ENCODE measurements at places on chromosomes 5 and 9. TPM values are rescaled to one million over a fixed set of nuclear protein-coding genes. Genes with fewer than 3 reads are reported as not detected.

NDUFS6 gene
- total RNA-seq, result 123 TPM

DOCK8 gene
- total RNA-seq, result 24.3 TPM

BTNL3 gene
- total RNA-seq, result not detected

PCDHGC5 gene
- 3.2 TPM for total RNA-seq

CMYA5 gene
- 1,235 TPM for total RNA-seq

TIGD6 gene
- 2.9 TPM for total RNA-seq

PTPRD gene
- total RNA-seq, result 25.2 TPM

GLT6D1 gene
- total RNA-seq, result not detected

WDR31 gene
- 13.6 TPM for total RNA-seq

IRX2 gene
- 1.00 TPM for total RNA-seq

UAP1L1 gene
- 6.0 TPM for total RNA-seq

DNA sequence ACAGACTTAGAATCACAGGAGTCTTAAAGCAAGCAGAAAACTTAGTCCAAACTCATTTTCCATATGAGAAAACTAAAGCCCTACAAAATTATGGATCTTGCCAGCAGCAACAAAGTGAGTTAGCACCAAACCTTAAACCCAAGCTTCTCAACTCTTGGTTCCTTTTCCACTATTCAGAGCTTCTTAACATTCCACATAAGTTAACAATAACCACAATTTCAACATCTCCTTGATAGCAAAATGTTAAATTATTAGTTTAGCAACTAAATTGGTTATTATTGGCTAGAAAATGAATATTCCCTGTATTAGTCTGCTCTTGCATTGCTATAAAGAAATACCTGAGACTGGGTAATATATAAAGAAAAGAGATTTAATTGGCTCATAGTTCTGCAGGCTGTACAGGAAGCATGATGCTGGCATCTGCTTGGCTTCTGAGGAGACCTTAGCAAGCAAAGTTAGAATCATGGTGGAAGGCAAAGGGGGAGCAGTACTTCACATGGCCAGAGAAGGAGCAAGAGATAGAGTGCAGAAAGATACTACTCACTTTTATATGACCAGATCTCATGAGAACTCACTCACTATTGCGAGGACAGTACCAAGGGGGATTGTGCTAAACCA is 26.2 kb upstream of the ARSB start:
- no peak for DNase-seq

GRCh38 chr9:95434116-95435073 is 82.4 kb downstream of the PTCH1 start:
- no peak for DNase-seq

- no peak for DNase-seq
These were observed 194.1 kb upstream of the EFNA5 start for GRCh38 chr5:107864793-107865192.

GRCh38 chr5:14702238-14702839 is 37.8 kb downstream of the OTULIN start:
- DNase-seq, result no peak

- DNase-seq, result no peak
These were observed 59.6 kb upstream of the IL17B start for GRCh38 chr5:149438711-149439132.

- peak; percentile 8 for DNase-seq
These were observed 11.0 kb upstream of the GPSM1 start for GRCh38 chr9:136316271-136316751.

GRCh38 chr5:119019949-119020348 is 31.6 kb upstream of the DTWD2 start:
- DNase-seq, result no peak

- no peak for DNase-seq
These were observed 27.6 kb upstream of the TESK1 start for GRCh38 chr9:35577486-35577885.

DNA sequence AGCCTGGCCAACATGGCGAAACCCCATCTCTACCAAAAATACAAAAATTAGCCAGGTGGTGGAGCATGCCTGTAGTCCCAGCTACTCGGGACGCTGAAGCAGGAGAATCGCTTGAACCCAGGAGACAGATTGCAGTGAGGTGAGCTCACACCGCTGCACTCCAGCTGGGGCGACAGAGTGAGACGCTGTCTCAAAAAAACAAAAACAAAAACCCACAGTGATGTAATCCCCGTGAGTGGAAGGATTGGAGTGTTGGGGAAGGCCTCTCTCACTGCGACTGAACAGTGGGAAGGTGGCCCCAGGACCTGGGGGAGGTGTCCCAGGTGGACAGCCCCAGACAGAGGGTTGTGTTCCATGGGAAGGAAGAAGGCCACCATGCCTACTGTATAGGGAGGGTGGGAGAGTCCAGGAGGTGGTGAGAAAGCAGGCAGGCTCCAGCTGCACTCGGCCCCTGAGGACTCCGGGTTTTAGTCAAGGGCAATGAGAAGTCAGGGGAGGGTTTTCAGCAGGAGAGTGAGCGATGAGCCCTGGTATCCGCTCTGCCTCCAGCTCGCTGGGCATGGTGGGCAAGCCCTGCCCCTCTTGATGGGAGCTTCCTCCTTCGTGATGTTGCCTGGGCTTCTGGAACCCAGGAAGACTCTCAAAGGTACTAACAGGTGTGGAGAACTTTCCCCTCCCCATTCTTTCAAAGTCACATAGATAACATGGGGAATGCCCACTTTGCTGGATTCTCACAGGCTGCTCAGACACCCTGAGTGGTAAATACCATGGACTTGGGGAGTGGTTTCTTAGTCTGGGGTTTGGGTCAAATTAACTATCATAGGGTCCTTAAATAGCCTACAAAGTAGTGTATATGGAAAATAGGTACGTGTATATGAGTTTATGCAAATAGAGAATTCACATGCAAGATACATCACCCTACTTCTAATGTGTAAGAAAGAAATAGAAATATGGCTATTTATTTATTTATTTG is 74.7 kb downstream of the PPARGC1B start:
- no peak for DNase-seq

DNA sequence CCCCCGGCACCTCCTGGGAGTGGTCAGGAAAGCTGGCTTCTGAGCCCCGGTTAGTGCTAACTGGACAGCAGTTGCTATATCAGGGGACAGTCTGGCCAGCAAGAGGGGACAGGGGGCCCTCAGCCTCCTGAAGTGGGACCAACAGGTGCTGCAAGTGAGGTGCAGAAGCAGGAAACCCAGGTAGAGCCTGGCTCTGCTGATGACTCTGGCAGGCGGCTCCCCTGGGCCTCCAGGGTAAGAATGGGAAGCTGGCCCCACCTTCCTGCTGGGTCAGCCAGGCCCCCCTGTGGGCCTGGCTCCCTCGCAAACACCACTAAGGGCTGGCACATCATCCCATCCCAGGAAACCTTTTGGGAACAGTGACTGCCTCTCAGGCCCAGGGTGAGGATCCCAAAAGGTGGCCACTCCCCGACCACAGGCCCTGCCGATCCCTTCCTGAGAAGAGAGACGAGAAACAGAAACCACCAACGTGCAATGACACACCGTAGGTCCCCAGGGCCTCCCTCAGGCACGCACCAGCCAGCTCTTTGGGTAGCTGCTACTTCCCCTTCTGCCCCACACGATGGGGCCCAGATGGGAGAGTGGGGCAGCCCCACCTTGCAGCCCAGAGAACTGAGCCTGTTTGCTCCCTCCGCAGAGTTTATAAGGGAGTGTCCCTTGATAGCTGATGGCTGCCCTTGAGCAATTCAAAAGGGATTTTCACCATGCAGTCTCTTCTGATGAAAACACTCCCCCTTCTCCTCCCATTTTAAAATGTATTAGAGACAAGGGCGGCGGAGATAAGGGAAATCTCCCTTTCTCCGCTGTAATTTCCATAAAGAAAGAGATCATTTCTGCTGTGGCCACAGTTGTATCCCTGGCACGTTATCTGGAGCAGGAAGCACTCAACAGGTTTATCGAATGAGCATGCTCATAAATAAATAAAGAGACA is 76.8 kb downstream of the STK10 start:
- DNase-seq, result no peak

DNA sequence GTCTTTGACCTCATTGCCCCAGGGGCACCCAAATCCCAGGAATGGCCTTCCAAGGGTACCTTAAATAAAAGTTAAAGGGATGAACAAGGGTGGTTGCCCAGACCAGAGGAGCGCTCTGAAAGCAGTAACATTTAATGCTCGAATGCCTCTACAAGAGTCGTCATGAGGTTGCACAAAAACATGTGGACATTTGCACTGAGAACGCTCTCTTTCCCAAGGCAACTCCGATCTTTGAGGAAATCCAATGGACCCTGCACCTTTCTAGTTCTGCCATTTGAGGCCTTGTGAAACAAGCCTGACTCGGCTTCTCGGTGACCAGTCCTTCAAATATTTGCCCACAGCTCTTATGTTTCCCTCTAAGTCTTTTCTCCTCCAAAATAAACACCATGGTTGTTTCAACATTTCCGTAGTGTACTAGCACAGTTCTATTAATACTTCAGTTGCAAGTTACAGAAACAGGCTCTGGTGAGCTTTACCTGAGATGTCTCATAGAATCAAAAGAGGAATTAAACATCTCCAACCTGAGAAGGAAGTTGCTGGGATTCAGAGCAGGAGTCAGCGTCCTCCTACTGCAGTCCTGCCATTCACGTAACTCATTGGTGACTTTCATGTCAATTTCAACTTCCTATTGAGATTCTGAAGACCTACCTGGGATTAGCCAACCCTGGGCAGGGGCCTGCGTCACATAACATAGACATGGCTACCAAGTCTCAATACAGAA is 168.8 kb upstream of the RAI14 start:
- no peak for DNase-seq

DNA sequence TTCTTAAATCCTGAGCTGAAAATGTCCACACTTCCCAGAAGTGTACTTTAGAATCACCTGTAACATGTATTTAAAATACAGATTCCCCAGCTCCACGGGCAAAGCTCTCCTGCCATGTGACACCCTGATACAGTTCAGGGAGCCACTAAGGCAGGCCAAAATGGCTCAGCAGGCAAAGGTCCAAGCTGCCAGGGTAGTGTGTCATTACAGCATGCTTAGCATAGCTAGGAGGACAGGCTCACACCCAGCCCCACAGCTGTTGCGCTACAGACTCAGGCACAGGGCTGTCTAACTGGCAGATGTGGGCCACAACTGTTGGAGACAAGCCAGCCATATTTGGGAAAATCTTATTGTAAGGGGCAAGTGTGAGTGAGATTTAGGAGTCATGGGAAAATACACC is 73.0 kb downstream of the C9orf85 start:
- peak; percentile 64 for DNase-seq

- DNase-seq, result no peak
These were observed 51.3 kb downstream of the SLC22A5 start for GRCh38 chr5:132420706-132421272.

DNA sequence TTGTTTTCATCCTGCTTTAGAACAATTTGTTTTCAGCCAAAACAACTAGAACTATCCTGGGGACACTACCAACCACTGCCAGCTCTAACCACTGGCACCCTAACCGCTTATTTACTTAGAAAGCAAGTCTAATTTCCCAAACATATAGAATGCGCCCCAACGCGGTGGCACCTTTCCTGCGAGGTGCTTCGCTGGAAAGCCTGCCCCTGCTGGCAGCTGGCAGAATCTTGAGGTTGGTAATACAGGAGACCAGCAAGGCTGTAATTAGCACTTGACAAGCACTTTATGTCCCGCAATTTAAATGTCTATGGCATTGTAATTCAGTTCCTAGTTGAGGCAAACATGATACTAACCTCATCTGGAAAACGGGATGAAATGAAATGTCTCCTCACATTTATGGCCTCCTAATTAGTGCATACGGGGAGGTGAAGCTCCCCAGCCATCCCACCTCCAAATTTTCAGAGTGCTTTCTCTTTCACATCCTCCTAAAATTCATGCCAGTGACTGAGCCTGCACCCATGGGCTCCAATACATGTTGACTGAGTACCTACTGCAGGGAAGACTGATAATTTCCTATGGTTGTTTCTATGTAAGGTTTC is 30.4 kb downstream of the GABBR2 start:
- DNase-seq, result no peak

GRCh38 chr5:142439207-142439860 is 114.5 kb upstream of the SPRY4 start:
- DNase-seq, result peak; percentile 52

DNA sequence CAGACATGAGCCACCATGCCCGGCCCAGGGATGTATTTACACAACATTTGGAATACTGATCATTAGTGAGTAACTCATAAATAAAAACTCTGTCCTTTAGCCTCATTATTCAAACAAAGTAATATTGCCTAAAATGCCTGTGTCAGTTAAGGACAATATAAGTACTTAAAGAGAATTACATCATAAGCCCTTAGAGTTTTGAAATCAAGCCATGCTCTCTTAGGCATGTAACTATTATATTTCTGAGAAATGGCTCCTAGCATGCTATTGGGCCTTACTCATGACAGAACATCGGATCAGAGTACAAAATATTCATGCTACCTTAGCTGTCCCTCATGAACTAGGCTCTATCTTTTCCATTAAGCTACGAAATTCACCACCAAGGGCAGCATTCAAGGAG is 309.3 kb downstream of the CHSY3 start:
- DNase-seq, result no peak

DNA sequence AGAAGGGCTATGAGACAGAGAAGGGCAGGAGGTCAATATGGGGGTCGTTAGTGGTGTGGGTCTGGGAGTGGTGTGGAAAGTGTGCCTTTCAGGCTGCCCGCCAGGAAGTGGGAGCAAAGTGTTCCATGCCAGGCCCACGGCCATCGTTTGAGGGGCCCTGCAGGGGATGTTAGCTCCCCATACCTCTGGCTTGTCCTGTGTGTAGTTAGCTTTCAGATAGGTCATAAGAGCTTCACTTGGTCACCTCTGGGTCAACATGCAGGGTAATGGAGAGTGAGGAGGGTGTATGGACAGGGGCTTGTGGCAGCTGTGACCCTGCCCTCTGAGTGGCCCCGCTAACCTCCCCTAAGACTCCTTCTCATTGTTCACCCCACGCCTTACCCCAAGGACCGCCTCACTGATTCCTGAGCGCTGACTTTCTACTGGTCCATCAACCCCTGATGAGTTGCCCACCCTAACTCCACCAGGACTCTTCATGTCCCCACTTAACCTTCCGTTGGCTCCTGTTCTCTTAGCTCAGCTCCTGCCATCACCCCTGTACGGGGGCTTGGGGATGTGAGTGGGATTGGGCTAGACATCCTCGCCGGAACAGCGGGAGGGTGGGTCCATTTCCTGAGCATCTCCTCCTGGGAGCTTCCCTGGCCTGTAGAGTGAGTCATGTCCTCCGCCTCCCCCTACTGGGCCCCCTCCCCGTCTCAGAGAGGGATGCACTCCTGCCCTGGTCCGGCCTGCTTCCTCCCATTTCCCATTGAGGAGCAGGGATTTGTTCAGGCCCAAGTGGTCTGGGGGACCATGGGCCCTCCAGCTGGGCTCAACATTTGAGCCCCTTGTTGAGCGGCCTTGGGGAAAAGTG is 125.7 kb downstream of the FGF18 start:
- DNase-seq, result no peak

DNA sequence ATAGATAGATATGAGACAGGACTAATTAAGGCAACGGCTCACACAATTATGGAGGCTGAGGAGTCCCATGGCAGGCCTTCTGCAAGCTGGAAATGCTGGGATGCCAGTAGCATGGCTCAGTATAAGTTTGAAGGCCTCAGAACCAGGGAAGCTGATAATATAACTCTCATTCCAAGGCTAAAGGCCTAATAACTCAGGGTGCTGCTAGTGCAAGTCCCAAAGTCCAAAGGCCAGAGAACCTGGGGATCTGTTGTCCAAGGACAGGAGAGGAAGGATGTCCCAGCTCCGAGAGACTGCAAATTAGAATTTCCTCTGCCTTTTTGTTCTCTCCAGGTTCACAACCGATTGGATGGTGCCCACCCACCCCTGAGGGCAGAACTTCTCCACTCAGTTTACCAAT is 114.5 kb downstream of the SV2C start:
- no peak for DNase-seq

Data from heart right ventricle (tissue), 16 donors.